Caco-2 (cell line): ENCODE measurements at places on chromosomes 11 and 22.

DNA sequence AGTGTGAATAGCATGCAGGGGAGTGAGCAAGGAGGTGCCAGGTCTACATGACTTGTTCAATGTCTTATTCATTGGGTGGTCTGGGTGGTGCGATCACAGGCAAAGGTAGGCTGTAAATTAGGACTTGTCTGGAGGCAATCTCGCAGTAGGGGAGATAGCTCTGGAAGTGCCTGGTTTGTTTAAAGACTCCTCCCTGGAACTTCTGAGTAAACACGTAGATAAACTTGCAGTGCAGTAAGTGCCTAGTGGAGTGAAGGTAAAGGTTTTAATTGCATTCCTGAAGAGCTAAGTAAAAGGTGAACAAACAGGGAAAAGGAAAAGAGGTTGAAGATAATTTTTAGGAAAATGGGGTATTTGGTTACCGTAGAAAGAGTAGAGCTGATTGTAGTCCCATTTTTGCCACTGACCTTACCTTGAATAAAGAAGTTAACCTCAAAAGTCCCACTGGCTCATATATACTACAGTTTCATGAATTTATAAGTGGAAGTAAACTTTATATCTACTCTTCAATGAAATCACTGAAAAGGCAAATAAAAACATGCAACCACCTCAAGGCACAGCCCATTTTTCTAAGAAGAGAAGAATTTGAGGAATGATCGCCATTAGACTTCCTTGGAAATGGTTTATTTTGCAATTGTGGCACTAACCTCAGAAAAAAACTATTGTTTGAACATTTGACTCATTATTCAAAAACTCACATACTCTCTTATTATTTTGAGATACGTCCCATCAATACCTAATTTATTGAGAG is 44.3 kb downstream of the AASDHPPT start:
- no peaks in the 10 kb centered on the region for H3K36me3 ChIP-seq
- H3K4me3 ChIP-seq: no peak overlapping the region
- no peaks in the 10 kb centered on the region for H3K27me3 ChIP-seq
- H3K4me1 ChIP-seq: peaks cover 10% of the 10 kb centered on the region
- H3K27ac ChIP-seq: no peak overlapping the region
- no peak for DNase-seq

DNA sequence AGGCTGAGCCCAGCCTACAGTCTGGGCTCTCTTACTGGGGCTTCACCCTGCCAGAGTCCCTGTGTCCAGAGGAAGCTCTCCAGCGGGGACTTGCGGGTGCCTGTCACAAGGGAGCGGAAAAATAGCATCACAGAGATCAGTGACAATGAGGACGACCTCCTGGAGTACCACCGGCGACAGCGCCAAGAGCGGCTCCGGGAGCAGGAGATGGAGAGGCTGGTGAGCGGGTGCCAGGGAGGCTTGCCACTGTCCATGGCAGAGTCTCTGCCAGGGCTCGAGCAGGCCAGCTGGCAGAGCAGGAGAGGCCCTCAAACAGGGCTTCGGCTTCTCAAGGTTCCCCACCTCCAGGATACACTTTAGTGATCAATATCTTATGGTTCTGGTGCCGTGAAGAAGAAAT is 21.0 kb downstream of the PHLDB1 start:
- no peaks in the 10 kb centered on the region for H3K27me3 ChIP-seq
- no peak for DNase-seq
- no peak overlapping the region for H3K4me3 ChIP-seq
- peaks cover 5% of the 10 kb centered on the region; the same call in 1 of the 2 replicates for H3K36me3 ChIP-seq

- peaks cover 1% of the 10 kb centered on the region; the same call in 1 of the 2 replicates for H3K36me3 ChIP-seq
- DNase-seq: no peak
- no peak overlapping the region for H3K4me3 ChIP-seq
- no peak overlapping the region for H3K27ac ChIP-seq
- no peaks in the 10 kb centered on the region; the same call in 1 of the 2 replicates for H3K4me1 ChIP-seq
Observed at GRCh38 chr22:29816980-29817379, 21.1 kb downstream of the ASCC2 start.

DNA sequence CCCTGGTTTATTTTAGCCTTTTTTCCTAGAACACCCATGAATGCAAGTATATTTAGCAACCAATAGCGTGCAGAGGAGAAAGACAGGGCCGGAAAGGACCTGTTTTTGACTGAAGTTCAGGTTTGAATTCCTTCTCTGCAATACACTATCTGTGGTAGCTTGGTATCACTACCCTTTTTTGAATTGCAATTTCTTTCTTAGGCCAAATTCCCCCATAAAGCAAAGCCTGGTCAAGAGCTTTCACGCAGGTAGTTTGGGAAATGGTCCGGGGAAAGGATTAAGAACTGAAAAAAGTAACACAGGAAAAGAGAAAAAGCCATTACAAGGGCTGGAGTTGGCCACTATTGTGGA is 38.8 kb upstream of the PAMR1 start:
- H3K27ac ChIP-seq: no peak overlapping the region
- DNase-seq: no peak
- no peaks in the 10 kb centered on the region for H3K27me3 ChIP-seq
- H3K4me3 ChIP-seq: no peak overlapping the region

DNA sequence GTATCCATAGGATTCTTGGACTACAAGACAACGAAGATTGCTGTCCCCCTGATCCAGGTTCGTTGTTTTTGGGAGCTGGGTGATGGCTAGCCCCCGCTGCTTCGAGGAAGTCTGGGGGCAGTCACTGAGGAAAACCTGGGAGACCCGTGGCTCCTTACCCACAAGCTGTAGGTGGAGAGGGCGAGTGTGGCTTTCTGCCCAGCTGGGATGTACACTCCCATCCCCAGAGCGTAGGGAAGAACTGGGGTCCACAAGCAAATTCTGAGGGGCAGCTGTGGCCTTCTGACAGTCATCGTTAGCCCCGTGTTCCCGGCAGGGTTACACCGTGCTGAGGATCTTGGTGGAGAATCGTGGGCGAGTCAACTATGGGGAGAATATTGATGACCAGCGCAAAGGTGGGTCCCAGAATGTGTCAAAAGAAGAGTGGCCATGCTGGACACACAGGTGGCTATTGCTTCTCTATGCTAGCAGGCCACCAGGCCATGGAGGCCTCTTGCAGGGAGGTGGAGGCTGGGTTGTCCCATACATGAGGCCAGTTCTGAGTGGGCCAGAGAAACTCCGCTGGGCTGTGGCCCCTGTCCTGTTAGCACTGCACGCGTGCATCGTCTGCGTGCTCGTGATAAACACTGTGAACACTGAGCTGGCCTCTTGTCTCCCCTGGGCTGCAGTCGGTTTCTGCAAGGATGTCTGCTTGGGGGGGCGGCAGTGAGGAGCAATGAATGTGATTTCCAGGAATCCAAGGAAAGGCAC is 39.8 kb downstream of the GLB1L2 start:
- no peak overlapping the region for H3K4me3 ChIP-seq
- no peaks in the 10 kb centered on the region for H3K4me1 ChIP-seq
- no peaks in the 10 kb centered on the region for H3K27me3 ChIP-seq
- no peaks in the 10 kb centered on the region for H3K36me3 ChIP-seq
- no peak for DNase-seq

DNA sequence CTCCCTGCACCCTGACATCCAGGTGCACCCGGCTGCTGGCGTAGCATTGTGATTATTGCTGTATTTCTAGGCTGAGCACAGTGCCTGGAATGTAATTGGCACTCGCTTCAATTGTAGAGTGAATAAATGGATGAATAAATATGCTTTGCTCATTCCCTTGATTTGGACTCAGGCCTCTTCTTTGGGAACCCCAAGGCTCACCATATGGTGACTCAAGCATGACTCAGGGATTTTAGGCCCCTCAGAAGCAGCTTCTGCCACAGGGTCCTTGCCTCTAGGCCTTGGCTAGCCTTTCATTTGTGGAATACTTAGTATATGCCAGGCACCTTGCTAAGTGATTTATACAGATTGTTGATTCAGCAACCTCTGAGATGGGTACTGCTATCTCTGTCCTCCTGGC is 78.9 kb downstream of the GRIK4 start:
- H3K36me3 ChIP-seq: no peaks in the 10 kb centered on the region
- no peaks in the 10 kb centered on the region for H3K27me3 ChIP-seq
- no peak for DNase-seq
- H3K27ac ChIP-seq: no peak overlapping the region

GRCh38 chr22:47739291-47740015 is 977.0 kb downstream of the TBC1D22A start:
- H3K27me3 ChIP-seq: no peaks in the 10 kb centered on the region
- DNase-seq: no peak
- H3K4me1 ChIP-seq: no peaks in the 10 kb centered on the region

DNA sequence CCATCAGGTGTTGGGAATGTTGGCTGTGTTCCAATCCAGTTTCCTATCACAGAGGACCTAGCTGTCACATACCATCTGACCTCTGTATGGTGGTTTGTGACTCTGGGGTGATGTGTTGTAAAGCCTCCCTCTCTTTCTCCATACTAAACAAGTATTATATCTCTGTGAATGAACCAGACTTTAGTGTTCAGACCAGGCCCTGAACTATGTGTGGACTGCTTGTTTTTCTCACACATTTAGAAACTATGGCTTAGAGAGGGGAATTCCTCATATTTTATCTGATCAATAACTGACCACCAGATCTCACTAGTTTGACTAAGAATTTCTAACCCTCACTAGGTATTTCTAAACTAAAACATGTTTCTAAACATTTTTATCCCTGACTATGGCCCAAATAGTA is 17.5 kb downstream of the NCR3LG1 start:
- H3K27me3 ChIP-seq: no peaks in the 10 kb centered on the region
- no peak for DNase-seq
- H3K27ac ChIP-seq: no peak overlapping the region

DNA sequence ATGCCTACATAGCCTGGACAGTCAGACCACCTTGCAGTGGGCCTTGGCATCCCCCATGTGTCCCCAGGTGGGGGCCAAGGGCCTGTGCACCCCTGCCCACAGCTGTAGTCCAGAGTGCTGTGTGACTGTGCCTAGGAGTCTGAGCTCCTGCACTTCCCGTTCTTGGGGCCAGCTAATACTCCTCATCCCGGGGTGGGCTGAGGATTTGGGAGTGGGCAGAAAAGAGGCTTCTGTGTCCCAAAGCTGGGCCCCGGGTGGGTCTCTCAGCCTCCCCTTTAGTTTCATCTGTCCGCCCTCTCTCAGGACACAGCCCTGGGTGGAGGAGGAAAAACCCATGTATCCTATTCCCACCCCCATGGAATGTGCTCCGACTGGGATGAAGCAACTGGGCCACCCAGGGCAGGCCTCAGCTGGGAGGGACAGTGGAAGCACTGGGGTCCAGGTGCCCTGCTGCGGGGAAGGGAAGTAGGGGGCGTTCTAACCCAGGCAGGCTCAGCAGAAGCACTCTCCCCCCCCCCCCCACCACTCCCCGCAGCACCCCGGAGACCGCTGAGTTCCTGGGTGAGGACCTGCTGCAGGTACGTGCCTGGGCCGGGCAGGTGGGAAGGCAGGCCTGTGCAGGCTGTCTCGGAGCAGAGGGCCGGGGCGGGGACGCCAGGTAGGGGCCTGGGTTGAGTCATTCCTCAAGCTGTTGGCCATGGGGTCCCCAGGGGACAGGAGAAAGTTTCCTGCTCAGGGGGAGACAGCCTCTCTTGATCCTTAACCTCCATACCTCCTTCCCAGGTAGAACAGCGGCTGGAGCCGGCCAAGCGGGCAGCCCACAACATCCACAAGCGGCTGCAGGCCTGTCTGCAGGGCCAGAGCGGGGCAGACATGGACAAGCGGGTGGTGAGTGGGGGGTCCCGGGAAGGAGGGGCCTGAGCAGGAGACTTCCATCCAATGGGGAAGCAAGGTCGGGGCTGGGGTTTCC is 1.4 kb downstream of the SH3BP1 start:
- no peak for DNase-seq
- no peaks in the 10 kb centered on the region for H3K27me3 ChIP-seq

DNA sequence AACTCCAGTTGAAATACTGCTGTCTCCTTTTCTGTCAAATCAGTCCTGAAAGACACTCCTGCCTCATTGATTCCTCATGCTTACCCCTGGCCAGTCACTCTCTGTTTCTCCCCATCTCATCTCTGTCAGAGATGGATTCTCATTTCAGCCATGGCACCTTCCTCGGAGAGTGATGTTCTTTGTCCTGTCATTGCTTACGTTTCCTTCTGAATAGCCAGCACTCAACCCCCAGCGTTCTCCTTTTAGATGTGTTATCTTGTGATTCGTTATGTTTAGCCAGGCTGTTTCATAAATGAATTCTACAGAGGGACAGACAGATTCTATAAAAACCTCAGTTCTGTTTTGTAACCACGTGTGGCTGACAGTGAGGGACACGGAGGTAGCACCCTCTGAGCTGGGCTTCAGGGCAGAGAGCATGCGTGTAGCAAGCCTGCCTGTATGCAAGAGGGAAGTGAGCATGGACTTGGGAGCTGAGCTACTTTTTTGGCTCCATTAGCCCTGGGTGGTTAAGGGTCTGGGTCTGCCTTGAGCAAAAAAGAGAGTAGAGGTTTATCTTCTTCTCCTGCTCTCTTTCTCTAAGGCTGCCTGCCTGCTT is 354.6 kb downstream of the DDX10 start:
- no peaks in the 10 kb centered on the region for H3K4me1 ChIP-seq

DNA sequence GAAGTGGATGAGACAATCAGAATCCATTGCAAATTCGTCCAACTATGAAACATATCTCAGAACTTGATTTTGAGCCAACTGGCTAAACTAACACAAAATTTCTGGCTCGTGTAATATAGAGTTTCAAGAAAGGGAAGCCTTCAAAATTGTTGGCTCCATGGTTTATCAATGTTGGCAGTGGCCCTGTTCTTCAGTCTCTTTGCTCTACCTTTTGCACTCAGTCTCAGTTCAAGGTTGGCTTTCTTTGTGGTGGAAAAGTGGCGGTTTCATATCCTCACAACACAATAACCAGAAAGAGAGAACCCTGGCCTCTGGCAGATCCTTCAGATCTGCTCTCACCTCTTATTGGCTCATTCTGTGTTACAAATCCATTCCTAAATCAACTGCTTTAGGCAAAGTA is 473.8 kb upstream of the API5 start:
- no peaks in the 10 kb centered on the region for H3K36me3 ChIP-seq
- H3K4me1 ChIP-seq: no peaks in the 10 kb centered on the region
- H3K27me3 ChIP-seq: no peaks in the 10 kb centered on the region
- DNase-seq: no peak
- H3K4me3 ChIP-seq: no peak overlapping the region

- no peaks in the 10 kb centered on the region for H3K27me3 ChIP-seq
- no peak overlapping the region for H3K27ac ChIP-seq
- H3K4me1 ChIP-seq: peaks cover 27% of the 10 kb centered on the region
- H3K36me3 ChIP-seq: no peaks in the 10 kb centered on the region
Observed at GRCh38 chr11:115521825-115522224, 17.6 kb upstream of the CADM1 start.

DNA sequence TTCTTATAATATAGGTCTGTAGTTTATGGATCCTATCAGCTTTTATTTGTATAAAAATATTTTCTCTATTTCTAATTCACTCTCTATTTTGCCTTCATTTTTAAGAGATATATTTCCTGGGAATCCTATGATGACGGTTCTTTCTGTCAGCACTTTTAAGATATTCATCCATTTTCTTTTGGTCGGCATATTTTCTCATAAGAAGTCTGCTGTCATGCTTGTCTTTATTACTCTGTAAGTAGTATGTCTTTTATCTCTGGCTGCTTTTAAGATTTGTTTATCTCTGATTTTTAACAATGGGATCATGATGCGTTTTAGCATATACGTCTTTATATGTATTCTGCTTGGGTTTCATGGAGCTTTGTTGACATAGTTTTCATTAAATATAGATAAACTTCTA is 175.5 kb downstream of the SNX19 start:
- H3K4me1 ChIP-seq: peaks cover 13% of the 10 kb centered on the region
- no peaks in the 10 kb centered on the region for H3K36me3 ChIP-seq
- H3K27ac ChIP-seq: no peak overlapping the region

- no peak overlapping the region for H3K4me3 ChIP-seq
- H3K4me1 ChIP-seq: no peaks in the 10 kb centered on the region
- no peak for DNase-seq
- H3K27ac ChIP-seq: no peak overlapping the region
Observed at GRCh38 chr11:127119356-127119755, 118.8 kb upstream of the KIRREL3 start.
